Mesothelial cell of epicardium (in vitro differentiated cells): ENCODE measurements at places on chromosomes 7 and 10.

DNA sequence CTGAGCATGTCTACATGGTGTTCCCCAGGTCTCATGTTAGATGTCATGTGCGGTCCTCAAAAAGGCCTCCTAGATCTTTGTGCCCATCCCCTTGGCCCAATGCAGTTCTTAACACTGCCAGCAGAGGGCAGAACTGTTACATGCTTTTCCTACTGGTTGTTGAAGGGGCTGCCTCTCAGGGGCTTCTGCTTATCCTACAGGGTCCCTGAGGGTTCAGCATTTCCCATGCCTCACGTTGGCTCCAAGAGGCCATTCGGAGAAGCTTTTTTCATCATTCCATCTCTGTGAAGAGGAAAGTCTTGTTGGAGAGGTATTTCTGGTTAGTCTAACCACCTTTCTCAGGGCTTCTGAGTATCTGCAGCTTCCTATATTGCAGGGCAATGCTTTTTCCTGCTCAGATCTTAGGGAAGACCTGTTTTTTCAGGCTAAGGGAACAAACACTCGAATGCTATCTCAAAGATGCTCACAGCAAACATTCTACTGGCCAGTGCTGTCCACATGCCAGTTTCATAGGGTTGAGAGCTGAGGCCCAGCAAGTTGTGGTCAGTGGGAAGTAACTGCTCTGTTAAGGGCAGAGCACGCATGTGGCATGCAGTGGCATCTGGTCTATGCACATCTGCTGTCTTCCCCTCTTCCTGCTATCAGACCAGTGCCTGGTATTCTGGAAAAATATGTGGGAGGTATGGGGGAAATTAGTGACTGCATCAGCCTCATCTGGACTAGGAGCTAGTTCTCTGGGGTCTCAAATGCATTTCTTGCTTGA is 31.5 kb downstream of the MBL2 start:
- DNase-seq = peak; percentile 67

- DNase-seq = no peak
These were observed 50.2 kb downstream of the LOXL4 start for GRCh38 chr10:98217801-98218200.

DNA sequence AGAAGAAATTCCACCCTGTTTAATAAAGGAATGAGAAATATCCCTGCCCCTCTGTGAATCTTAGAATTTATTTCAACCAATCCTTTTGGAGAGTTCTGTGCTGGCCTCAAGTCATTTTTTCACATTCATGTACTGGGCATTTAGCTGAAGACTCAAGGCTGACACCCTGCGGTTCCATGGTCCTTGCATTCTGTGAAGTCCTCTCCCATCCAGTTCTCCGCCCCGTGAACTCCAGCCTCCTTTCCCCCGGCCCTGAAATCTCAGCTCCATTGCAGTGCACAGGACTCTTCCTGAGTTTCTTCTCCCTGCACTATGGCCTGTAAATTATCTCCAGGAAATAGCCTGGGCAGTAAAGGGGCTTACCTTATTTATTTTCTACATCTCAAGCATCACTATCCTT is 183.0 kb upstream of the KCND2 start:
- no peak for DNase-seq

DNA sequence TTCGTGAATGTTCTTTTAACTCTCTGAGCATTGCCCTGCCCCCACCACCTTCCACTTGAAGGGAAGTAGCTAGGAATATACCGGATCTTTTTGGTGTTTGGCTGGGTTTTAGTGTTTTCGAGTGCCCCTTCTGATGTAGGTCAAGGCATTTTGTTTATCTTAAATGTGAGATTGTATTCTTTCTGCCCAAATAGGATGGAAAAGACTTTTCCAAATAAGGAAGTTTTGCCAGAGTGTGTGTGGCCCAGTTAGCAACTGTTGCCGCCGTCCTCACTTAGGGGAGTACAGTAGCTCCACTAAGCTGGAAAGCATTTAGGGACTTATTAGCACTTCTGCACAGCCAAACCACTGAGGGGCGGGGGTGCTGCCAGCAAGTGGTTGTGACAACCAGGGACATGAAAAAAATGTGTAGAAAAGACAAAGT is 29.8 kb upstream of the VCL start:
- DNase-seq = no peak

DNA sequence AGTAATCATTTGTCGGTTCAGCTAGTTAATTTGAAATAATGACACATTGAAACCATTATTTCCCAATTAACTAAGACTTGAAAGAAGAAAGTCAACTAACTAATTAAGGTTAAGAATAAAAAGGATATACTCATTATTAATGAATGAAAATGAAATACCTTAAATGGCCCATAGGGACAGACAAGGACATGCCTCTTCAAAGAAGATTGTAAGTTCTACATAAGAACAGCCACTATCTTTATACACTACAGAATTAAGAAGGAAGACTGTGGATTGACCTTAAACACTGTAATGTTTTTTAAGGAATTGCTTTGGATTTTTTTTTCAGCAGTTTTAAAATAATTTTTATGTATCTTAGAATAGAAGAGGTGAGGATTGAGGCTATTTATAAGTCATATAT is 60.7 kb downstream of the CSTF2T start:
- DNase-seq = no peak

- DNase-seq = no peak
These were observed 269.3 kb downstream of the DNAJB6 start for GRCh38 chr7:157606140-157606539.

- DNase-seq = no peak
These were observed 372.4 kb upstream of the VWC2 start for GRCh38 chr7:49400891-49401550.

DNA sequence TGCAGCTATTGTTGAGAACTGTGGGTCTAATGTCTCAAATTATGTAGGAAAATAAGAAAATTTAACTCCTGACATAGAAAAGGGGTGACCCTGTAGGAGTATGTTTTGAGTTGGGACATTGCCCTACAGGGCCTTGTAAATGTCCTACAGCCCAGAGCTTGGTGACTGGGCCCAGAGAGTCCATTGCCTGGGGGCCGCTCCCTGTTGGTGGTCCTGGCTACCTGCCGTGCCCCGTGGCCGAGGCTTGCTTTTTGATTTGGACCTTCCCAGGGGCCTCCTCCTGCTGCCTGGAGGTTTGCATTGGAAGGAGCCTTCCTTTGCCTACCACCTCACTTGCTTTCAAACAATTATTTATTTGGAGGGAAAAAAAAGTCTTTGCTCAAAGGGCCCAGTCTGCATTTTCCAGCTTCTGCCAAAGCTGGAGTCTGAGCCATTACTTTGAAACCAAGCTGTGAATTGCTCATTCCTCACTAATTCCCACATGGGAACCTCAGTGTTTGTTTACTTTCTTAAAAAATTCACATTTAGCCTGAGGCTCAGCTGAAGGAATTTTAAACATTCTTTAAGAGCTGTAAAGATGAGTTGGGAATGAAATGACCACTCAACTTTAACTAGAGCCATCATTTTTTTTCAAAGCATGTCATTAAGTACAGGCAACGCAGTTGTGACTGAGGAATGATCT is 355.0 kb downstream of the GLRX3 start:
- no peak for DNase-seq

DNA sequence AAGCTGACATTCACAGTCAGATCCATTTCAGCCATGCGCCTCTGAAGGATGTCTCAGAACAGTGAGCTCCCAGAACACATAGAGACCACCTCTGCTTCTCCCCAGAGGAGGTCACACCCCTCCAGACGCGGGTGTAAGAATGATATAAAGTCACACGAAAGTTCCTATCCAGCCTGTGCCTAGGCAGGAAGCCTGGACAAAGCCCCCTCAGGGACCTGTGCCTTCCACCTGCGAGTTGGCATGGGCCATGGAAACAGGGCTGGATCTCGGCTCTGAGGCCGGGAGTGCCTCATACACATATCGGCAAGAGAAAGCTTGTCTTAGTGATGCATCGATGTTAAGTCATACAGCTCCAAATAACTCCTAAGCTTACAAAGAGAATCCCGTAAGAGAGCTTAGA is 5.0 kb downstream of the VIPR2 start:
- no peak for DNase-seq

- no peak for DNase-seq
These were observed 33.3 kb downstream of the TSPAN14 start for GRCh38 chr10:80487421-80487785.

DNA sequence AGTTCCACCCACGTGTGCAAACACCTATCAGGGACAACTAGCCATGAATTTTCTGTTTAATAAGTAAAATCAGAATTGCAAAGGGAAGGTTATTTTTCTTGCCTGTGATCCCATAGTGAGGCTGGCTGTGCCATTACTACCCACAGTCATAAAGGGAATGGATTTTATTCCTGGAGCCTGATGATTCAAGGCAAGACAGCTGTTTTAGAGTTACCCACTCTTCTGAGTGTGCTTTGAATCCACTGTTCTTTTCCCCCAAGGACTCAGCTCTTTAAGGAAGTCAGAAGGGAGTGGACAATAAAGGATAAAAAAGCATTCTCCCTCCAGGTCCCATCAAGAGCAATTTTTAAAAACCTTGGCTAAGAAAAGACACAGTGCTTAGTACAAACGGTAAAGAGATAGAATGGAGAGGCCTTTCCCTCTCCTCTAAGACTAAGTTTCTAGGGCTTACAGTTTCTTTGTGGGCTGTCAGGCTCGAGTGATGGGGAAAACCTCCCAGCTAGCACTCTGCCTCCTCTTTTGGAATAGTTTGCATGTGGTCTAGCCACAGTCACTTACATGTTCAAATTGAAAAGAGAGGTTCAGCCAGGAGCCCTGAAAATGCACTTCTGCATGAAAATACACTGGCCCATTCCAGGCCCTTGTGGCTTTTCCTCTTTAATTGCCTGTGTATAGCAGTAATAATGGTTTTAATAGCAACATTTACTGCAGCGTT is 5.1 kb upstream of the LRRC4 start:
- DNase-seq = no peak

GRCh38 chr7:22129819-22130580 is 184.3 kb upstream of the CDCA7L start:
- DNase-seq = no peak

DNA sequence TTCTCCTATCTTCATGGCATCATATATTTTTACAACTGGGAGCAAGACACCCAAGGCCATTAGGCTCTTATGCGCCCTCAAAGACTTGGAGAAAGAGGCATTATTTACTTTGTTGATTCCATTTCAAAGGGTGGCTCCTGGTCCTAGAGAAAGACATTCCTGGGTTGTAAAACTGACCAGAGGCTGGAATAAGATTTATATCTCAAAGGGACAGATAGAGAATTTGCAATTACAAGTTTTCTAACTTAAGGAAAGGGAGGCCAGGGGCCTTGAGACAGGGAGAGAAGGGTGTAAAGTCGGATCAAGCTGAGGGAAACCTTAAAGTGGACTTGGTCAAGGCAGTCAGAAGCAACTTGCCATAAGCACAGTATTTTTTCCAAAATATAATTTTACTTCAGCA is 1086.0 kb downstream of the SORCS3 start:
- DNase-seq = no peak

GRCh38 chr7:143516981-143517380 is 39.3 kb downstream of the TAS2R41 start:
- DNase-seq = no peak

GRCh38 chr10:53361281-53361680 is 588.7 kb upstream of the MBL2 start:
- DNase-seq = no peak

DNA sequence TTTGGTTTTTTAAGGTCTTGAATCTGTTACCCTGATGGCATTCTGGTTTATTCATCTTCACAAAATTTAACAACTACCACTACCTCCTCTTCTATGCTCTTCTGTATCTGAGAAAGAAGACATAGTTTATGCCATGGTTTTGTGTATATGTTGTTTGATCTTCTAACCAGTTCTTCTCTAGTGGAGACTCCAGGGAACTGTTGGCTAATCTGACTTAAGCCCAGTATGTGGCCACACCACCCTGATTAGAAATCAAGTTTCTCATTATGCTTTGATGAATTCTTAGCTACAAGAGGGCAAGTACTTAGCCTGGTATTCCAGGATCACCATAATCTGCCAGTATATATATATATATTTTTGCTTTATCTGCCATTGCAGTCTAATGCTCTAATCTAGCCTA is 99.5 kb upstream of the MXI1 start:
- DNase-seq = no peak

- DNase-seq = no peak
These were observed 131.4 kb downstream of the VPS41 start for GRCh38 chr7:38777609-38778008.

DNA sequence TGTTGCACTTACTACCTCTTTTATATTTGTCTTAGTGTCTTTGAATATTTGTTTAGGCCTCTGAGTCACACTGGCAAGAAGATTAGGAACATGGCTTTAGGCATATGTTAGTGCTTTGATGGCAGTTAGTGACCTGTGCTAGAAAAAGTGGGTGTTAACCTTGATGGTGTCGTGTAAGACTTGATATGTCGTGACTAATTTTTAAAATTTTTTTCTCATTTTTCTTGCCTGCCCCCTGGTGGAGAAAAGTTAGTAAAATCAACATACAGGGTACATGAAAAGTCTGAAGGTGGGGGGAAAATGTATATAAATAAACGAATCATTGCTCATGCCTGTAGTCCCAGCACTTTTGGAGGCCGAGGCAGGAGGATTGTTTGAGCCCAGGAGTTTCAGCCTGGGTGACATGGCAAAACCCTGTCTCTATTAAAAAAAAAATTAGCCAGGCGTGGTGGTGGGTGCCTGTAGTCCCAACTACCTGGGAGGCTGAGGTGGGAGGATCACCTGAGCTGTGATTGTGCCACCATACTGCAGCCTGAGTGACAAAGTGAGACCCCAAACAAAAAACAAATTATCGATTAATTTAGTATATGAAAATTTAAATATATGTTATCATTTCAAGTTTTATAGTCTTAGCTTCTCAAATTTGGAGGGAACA is 44.6 kb downstream of the TAX1BP1 start:
- no peak for DNase-seq

GRCh38 chr7:79436378-79436777 is 17.1 kb downstream of the MAGI2 start:
- no peak for DNase-seq

- no peak for DNase-seq
These were observed 98.7 kb downstream of the TCERG1L start for GRCh38 chr10:131212763-131213325.

DNA sequence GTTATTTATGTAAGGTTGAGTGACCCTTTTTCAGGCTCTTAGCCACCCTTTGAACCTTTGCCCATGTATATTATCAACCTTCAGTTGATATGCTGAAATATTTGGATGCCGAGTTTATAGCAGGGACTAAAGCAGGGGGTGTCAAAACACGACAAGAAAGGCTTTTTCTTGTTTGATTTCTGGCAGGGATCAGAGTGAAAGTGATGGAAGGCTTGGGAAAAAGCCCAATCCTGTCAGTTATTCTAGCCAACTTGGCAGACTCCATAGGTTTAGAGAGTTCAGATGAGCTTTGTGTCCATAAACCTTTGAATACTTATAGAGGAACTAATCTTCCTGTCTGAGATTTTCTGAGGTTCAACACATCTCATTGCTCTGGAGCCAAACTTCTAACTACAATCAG is 47.5 kb downstream of the INHBA start:
- DNase-seq = no peak

DNA sequence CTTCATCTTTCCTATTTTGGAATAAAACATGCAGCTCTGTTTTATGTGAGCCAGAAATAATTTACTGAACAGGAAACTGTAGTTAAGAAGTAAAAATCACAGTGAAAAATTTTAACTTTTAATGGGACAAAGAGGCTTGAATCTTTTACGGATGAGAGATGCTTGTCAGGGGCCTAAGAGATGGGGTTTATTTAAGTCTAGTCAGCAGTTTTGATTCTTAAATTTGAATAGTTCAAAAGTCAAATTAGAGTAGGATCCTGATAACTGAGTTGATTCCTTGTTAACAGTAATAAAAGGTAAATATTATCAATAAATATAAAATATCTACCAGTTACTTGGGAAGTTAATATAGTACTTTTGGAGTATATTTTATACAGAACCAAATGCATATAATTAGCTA is 24.9 kb upstream of the CD36 start:
- DNase-seq = no peak
